Stimulated activated CD4-positive, alpha-beta T cell treated with anti-CD3 and anti-CD28 coated beads, Interleukin-2, amount 100 ng/mL, for 48 hours (primary cell): ENCODE measurements at places on chromosomes 1 and 21.
A peak's percentile ranks its signal among the peaks of the same experiment; 100 is the strongest.

GRCh38 chr1:95553595-95553994 is 319.6 kb downstream of the RWDD3 start:
- DNase-seq, result no peak

DNA sequence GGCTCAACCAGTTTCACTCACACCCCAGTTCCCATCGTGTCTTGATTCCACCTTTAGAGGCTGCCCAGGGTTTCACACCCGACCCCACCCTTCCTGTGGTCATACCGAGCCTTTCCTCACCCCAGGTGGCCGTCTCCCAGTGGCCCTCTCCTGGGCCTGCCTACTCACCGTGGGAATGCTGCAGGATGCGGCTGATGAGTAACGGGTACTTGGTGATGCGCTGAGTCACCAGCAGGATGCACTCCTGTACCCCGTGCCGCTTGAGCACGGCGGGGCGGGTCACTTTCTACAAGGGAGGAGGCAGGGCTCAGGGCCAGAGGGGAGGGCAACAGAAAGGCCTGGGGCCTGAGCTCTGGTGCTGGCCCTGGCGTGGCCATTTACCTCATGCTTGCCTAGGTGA is 16.4 kb downstream of the ARHGEF2 start:
- DNase-seq, result no peak

GRCh38 chr1:205284420-205285144 is 37.0 kb downstream of the NUAK2 start:
- DNase-seq, result peak; percentile 61

DNA sequence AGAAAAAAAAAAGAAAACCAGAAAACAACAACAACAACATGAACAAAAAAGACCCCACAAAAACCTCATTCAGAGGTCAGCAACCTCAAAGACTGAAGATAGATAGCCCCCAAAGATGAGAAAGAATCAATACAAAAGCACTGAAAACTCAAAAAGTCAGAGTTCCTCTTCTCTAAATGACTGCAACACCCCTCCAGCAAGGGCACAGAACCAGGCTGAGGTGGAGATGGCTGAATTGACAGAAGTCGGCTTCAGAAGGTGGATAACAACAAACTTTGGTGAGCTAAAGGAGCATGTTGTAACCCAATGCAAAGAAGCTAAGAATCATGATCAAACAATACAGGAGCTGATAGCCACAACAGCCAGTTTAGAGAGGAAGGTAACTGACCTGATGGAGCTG is 17.0 kb downstream of the RAB3GAP2 start:
- no peak for DNase-seq

DNA sequence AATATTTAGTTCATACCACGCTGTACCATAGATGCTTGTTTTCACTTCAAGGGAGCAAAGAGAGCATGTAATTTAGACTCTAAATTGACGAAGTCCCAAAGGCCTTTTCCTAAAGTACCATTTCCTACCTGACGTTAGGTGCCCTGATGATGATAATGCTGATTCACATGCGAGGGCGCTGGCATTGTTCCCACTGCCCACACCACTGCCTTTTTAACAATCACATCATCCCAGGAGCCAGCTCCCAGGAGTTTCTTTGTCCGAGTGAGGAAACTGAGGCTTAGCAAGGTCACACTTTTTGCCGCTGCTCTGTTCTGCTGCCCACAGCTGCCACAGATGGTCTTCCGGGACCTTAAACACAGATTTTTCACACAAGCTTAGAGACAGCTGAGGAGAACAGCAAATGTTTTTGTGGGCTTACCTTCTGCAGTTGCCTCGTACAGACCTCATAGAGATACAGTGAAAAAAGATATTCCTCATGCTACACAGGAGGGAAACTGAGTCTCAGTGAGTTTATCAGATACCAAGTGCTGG is 69.4 kb downstream of the EVA1C start:
- DNase-seq, result no peak

DNA sequence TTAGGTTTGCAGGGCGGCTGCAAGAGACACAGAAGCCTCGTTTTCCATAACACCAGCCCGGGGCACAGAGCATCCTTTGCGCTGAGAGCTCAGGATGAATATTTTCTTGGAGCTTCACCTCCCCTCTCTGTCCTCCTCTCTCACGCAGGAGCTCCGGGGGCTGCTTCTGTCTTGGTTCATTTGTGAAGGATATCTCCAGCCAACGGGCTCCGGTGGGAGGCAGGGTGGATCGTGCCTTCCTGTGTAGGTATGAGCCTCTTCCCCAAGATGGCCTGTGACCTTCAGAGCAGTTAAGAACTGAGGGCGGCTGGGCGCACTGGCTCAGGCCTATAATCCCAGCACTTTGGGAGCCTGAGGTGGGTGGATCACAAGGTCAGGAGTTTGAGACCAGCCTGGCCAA is 319.0 kb upstream of the C1orf174 start:
- DNase-seq, result no peak

GRCh38 chr1:221874285-221875003 is 132.6 kb upstream of the DUSP10 start:
- DNase-seq, result no peak

- no peak for DNase-seq
Observed at GRCh38 chr1:27571439-27572018, 32.4 kb downstream of the AHDC1 start.

- DNase-seq, result no peak
Observed at GRCh38 chr1:230204842-230205241, 137.8 kb downstream of the GALNT2 start.

- DNase-seq, result no peak
Observed at GRCh38 chr1:150596976-150597375, 17.6 kb upstream of the MCL1 start.

DNA sequence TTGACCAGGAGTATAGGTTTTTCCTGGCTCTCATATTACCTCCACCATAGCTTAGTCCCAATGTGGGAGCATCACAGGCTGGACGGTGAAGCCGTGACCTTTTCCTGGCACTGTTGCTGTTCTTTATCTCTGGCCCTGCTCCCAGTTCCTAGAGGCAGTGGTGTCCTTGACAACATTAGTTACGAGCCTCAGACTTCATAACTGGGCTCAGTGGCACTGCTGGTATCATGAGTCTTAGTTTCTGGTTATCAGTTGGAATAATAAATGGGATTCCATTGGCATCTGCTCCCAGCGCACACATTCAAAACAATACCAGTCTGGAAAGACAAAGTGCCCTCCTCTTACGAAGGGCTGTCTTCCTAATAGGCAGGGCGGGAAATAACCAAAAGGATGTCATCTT is 8.0 kb downstream of the RNPEP start:
- no peak for DNase-seq
